ENCODE measurements at places on chromosomes 12 and 14.
A peak's percentile ranks its signal among the peaks of the same experiment; 100 is the strongest.

GRCh38 chr12:124036657-124037109 is 63.7 kb downstream of the ZNF664 start:
- peak; percentile 70 for DNase-seq

DNA sequence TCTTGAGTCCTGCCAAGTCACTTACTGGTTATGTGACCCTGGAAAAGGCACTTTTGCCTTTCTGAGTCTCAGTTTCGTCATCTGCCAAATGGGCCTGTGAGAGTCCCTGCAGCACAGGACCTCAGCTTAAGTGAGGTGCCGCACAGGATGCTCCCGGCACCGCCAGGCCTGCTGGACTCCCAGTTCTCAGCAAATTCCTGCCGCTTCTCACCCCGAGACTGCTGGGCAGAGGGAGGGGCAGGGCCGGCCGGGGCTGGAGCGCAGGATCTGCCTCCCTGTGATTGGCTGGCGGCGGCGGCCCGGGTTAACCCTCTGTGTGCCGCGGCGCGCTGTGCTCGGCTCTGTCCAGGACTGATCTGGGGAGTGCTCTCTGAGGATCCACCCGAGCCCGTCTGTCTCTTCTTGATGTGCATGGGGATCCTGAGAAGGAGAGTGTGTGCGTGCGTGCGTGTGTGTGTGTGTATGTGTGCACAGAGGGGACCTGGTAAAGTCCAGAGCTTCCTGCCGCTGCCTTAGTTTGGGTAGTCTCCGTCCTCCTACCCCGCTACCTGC is 8.6 kb downstream of the SETD1B start:
- peak; percentile 93 for DNase-seq

GRCh38 chr12:69627501-69627900 is 16.8 kb upstream of the LRRC10 start:
- DNase-seq: no peak

GRCh38 chr12:119114294-119114693 is 64.4 kb upstream of the HSPB8 start:
- no peak for DNase-seq

- DNase-seq: no peak
Observed at GRCh38 chr14:75660238-75660629, 442 bp downstream of the ERG28 start.
